OCI-M1 (cell line): ENCODE measurements at places on chromosomes 2 and 18.

- no peak for DNase-seq
These were observed 9.4 kb downstream of the DYSF start for GRCh38 chr2:71462641-71463341.

GRCh38 chr18:48943736-48944527, 6.8 kb downstream of the SMAD7 start:
- no peak for DNase-seq

DNA sequence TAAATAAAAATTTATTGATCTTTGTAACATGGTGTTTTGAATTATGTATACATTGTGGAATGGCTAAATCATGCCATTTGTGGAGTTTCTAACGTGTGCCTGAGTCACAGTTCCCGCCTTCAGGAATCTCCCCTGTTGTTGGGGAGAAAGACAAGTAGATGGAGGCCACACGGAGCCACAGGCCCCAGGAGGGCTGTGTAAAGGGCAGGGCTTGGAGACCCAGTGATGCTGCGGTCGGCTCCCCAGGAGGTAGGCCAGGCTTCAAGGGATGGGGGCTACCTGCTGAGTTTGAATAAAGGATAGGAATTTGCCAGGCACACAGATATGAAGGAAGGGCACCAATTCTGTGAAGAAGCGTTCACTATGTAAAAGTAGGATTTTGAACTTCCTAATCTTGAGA, 257.1 kb downstream of the GBX2 start:
- DNase-seq = no peak

DNA sequence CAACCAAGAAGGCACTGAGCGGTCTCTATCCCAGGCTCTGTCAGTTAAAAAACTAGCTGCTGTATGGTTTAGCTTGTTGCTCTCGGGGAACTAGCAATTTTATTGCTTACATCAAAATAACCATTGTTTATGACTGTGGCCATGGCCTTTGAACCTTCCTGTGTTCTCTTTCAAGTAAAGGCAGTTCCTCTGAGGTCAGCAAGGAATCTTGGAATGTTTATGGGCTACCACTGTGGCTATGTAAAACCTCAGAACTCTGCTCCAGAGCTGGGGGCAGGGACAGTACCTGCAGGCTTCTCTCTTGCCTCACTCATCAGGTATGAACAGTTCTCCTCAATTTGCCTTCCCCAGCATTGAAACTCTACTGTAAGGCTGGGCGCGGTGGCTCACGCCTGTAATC, 416.0 kb upstream of the NETO1 start:
- no peak for DNase-seq
